ENCODE measurements at places on chromosomes 12 and 14.
A peak's percentile ranks its signal among the peaks of the same experiment; 100 is the strongest.

GRCh38 chr14:31968107-31968810, 108.8 kb upstream of the ARHGAP5 start:
- peak; percentile 17 for DNase-seq

- DNase-seq: no peak
Observed at GRCh38 chr12:65998536-65999530, 131.7 kb downstream of the LLPH start.

- no peak for DNase-seq
Observed at GRCh38 chr14:75619548-75619947, 41.1 kb downstream of the ERG28 start.

DNA sequence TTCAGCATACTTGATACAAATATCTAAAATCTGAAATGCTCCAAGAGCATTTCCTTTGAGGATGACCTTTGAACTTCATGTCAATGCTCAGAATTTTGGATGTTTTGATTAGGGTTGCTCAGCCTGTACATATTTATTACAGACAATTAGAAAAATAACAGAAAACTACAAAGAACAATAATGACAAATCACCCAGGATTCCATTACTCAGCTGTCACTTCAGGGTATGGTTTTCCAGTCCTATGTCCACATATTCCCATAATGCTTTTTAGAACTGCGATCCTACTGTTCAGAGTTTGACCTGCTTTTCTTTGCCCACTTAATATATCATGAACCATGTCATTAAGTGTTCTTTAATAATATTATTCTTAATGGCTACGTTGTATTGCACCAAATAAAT, 11.4 kb downstream of the DLGAP5 start:
- no peak for DNase-seq

DNA sequence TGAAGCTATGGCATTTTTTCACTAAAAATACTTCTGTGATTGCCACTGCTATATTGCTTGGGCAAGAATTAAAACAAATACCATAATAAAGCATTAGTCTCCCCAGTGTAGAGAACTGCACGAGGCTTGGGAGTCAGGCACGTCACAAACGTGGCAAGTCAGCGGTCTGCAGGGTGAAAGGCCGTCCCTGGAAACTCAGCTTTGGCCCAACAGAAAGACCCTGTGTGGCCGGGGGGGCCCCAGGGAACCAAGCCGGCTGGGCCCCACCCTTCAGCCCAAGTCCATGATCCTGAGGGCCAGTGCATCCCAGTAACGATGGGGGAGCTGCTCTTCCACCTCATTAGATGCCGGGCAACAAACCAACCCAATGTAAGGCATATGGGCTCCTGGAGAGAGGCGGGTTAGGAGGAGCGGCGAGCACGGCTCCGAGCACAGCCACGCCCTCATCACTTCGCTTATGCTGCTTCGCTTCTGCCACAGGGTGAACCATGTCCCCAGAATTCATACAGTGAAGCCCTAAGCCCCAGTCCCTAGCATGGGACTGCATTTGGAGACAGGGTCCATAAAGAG, 50.9 kb upstream of the GPR68 start:
- no peak for DNase-seq

- DNase-seq: no peak
Observed at GRCh38 chr14:74846968-74847665, 28.8 kb downstream of the PROX2 start.

- DNase-seq: no peak
Observed at GRCh38 chr12:62971769-62972525, 37.0 kb upstream of the PPM1H start.

- DNase-seq: no peak
Observed at GRCh38 chr12:128971802-128972201, 118.5 kb downstream of the GLT1D1 start.

DNA sequence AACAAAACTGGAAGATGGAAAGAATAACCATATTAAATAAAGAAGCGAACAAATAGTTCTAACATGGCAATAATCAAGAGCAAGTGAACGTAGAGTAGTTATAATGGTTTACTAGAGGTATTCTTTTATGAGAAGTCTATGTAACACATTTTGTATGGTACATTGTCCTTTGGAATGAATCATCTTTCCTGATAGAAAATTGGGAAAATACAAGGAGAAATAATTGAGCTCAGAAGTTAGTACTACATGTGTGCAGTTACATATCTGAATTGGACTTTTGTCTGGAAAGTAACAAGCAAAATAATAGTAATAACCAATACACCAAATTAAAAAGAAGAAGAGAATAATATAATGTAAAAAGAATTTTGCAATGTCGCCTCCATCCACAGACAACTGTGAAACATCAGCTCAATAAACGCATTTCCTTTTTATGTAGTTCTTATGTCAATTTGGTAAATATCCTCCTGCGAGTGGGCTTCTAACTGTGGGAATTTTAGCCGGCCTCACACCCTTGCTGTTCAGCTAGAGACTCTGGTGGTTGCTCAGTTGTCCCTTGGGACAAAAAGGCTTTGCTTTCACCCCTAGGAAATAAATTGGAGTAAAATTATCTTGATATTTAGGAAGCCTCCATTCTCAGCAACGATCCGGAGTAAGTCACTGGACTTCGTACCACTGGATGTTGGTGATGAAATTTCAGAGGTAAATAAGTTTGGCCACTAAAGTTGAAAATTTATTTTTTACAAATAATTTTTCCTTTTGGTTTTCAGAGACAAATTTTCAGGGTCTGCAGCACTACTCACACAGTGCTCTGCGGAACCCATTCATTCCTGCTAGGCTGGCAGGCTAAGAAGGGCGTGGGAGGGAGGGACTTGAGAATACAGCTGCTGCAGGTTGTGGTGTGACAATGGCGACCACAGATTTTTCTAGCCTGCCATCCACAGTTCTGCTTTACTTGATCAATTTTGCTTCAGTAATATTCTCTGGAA, 1.1 kb upstream of the TUBA1A start:
- DNase-seq: no peak

DNA sequence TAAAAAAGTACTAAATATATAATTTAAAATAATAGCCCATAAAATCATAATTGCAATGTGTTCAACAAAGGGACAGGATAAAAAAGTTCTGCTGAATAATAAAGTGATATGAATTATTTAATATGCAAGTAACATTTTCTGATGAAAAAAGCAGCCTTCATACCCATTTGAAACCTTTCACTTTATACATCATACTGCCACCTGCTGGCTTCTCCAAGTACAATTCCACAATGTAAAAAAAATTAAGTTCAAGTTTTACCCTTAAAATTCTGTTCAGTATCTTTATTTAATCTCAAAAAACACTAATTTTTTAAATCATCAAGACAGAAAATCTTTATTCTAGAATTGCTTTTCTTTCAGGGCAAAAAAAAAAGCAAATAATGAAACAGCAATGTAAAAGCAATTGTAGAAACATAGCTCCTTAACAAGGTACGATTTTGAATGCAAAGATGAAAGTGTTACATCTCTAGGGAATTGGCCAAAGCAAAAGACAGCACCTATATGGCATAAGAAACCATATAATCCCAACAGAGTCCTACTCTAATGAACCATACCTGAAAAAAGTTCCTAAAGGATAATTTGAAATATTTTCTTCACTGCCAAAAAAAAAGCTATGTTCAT, 15.0 kb downstream of the MDM1 start:
- no peak for DNase-seq
